Naive B cell (primary cell): ENCODE measurements at places on chromosomes 3 and 15.
A peak's percentile ranks its signal among the peaks of the same experiment; 100 is the strongest.

DNA sequence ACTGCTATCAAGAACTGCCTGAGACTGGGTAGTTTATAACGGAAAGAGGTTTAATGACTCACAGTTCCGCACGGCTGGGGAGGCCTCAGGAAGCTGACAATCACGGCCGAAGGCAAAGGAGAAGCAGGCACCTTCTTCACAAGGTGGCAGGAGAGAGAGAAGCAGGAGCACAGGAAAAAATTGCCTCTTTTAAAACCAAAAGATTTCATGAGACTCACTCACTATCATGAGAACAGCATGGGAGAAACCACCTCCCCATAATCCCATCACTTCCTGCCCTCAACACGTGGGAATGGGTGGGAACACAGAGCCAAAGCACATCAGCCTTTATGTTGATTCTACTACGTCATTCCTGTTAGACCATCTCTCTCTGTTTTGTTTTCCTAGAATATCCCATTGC is 650.9 kb upstream of the SEMA6D start:
- DNase-seq, result no peak

DNA sequence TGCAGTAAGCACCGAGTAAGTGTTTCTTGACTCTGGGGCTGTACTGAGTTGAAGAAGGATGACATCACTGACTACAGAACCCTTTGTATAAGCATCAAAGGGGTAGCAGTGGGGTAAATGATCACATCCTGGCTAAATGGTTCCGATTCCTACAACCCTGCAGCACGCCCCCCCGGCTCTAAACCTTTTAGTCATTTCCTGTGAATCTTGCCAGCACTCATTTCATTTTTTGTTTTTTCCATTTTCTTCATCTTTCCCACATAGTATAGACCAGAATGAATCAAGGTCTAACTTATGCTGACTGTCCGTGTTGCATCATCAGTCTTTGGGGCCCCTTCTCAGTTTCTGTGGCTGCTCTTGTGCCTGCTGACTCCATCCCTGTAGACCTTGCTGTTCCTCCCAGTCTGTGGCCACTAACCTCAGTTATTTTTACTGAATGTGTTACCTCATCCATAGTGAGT is 383.1 kb upstream of the TPRG1 start:
- DNase-seq, result no peak

- DNase-seq, result no peak
Measured at GRCh38 chr15:41125931-41126642, 10.0 kb upstream of the INO80 start.

- no peak for DNase-seq
Measured at GRCh38 chr3:52926554-52926953, 29.2 kb upstream of the STIMATE start.

DNA sequence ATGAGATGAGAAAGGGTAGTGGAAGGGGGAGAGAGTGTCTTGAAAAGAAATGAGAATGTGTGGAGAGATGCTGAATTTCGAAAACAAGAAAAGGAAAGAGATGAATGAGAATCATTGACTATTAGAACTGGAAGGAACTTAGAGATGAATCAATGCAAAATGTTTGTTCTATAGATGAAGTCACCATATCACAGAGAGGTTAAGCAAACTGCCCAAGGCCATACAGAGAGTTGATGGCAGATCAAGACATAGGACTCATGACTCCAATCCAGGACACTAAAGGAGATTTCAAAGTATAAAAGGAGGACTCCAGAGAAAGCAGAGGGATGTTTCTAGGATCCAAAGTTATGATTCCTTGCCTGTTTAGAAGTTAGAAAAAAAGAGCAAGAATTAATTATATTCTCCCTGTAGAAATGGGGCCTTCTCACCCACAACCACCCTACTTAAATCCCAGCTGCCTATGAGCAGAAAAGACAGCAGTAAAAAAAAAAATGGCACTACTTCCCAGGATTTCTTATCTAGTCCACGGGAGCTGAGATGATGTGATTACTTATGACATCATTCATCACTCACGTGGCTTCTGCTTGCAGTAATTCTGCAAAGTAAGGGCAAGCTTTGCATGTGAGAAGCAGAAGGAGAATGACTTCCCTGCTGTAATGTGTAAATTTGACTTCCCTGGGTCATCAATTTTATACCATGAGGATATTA is 210.8 kb upstream of the MRPL3 start:
- no peak for DNase-seq

DNA sequence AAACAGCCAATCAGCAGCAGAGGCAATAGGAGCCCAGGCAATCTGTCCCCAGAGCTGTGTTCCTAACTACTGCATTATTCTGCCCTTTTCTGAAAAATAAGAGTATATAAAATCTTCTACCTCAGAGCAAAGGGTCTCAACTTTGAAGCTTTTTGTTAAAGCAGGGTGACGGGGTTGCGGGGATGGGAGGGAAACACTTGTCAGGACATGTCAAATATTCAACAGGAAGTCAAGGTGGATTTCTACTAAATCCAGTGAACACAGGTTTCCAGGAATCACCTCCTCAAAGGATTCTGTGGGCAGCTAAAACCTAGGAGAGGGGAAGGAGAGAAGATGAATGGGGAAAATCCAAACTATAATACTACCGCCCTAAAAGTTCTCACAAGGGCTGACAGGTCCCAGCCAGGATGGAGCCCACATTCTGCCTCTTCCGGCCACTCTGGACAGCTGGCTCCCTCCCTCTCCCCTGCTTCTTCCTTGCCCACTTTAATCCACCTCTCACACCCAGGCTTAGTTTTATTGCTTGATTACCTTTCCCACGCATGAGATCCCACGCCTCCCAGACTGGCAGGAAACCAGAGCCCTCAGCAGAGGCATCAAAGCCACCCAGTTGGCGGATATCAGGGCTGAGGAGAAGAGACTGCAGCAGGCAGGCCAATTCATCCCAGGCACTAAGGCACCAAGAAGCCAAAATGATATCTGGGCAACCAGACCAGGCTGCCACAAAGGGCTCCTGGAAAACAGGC is 77.2 kb downstream of the OSBPL10 start:
- DNase-seq, result no peak

GRCh38 chr3:143535994-143536784 is 312.1 kb downstream of the SLC9A9 start:
- DNase-seq, result no peak

DNA sequence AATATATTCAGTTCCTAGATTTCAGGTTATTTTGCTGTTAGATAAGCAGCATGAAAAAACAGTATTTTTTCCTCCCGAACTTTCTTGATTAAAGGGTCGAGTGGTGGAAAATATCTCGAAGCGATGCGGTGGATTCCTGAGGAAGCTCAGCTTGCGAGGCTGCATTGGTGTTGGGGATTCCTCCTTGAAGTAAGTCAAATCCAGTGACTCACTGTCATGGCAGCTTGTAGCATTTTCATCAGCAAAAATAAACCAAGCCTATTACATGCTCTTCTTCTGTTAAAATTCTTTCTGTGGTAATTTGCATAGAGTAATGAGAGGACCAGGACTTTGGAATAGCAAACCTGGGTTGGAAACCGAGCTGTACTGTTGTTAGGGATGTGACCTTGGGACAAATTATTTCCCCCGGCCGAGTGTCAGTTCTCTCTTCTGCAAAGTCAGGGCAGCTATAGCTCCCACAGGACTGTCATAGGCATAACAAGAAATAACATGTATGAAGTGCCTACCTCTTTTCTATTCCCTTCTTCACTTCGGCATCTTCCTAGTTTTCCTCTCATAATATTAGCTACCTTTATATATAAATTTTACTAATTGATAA is 75.6 kb downstream of the UBP1 start:
- no peak for DNase-seq

- DNase-seq, result no peak
Measured at GRCh38 chr3:150170852-150171520, 200.3 kb upstream of the PFN2 start.

DNA sequence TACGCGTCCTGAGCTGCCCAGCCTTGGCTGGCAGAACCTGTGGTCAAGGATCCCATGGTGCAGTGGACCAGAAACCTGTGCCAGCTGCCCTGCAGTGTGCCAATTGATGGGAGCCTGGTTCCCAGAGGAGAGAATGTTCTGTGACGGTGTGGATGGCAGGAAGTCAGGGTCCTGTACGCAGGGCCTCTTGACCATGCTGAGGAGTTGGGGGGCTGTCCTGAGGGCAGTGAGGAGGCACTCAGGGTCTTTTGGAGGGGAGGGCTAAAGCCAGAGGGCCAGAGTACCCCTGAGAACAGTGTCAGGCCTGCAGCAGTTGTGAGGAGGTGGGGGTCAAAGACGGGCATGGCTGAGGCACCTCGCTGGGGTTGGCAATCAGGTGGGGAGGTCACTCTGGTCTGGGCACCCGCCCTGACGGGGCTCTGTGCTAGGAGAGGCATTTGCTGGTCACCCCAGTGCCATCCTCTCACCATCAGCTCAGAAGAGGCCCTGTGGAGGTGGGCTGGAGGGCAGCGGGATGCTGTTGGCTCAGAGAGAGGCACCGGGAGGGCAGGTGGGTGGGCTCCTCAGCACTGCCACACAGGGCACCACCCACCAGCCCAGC is 61.0 kb downstream of the SCN5A start:
- DNase-seq, result no peak

GRCh38 chr3:24550588-24550987 is 55.9 kb upstream of the THRB start:
- DNase-seq, result no peak

GRCh38 chr15:65132878-65133547 is 595 bp downstream of the PDCD7 start:
- peak; percentile 25 for DNase-seq

DNA sequence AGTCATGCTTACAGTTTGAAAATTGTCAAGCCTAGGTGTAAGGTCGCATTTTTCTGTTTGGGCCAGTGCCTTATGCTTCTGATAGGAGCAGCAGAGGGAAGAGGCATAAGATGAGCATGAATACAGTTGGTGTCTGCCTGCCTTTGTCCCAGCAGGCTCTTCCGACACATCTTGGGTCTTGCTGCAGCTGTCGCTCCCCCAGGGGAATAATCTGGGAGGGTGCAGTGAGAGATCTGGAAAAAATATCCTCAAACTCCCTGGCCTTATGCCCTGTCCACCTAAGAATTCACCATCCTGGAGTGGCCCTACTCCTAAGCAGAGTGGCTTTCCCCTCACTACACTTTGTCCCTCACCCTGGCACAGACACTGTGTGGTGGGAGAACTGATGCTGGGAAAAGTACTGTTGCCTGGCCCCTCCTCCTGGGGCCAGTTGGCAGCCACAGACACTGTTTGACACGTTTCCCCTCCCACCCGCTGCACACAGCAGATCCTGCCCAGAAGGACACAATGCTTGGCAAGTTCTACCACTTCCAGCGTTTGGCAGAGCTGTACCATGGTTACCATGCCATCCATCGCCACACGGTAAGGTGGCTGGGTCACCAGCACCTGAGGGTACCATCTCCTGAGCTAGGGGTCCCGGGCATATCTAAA is 21.1 kb upstream of the RHO start:
- DNase-seq, result no peak
